ENCODE measurements at places on chromosomes 7 and 10. TPM values are rescaled to one million over a fixed set of nuclear protein-coding genes. Genes with fewer than 3 reads are reported as not detected.
A peak's percentile ranks its signal among the peaks of the same experiment; 100 is the strongest.

DNA sequence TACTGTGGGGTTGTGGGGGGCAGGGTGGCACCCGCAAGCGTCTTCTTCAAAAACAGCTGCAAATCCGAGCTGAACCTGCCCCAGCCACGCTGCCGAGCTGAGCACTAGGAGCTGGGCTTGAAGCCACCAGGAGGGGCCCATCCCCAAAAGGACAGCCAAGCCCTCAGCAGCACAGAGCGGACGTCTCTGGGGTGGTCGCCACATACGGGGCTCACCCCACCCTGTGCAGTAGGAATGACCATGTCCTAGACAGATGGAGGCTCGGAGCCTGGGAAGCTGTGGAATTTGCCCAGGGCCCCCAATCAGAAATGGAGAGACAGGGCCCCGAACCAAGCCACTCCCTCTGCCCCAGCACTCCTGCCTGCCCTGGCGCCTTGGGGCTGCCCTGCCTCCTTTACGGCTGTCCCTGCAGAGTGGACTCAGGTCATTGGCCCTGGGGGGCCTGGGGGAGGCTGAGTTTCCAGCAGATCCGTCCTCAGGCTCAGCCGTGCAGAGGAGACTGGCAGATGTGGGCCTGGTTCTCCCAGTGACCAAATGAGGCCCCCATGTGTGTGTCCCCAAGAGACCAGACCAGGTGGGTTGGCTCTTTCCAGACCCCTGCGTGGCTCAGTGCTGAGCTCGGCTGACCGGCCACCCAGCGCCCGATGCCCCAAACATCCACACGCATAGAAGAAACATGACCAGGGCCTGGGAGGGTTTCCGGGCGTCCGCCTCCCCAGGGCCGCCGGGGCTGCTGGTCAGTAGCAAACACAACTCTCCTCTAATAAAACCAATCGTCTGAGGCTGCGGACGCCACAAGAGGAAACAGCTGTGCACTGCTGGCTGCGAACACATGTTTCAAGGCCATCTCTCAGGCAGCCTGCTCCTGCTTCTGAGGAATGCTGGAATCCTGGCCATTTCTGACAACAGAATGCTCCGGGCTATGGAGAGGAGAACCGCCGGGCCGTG is 54.9 kb downstream of the PDGFA start:
- no peak for DNase-seq
- no peak overlapping the region for H3K27ac ChIP-seq
- no peaks in the 10 kb centered on the region for H3K27me3 ChIP-seq
- no peaks in the 10 kb centered on the region for H3K36me3 ChIP-seq
- H3K4me1 ChIP-seq, result no peaks in the 10 kb centered on the region

DNA sequence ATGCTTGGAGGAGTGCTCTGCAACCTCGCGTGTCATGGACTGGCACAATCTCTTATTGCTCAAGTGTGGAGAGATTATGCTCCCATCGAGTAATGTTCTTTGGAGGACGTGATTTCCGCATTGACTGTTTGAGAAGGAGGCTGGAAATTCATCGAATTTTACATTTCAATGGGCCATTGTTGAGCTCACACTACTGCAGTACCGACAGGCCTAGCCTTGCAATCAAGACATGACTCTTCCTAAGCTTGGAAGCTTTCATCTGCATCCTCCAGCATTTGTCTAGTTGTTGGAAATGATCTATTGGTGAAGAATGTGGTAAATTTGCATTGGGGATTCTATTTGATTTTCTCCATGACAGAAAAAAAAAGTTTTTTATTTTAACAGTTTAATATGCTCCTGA is 156.8 kb downstream of the FZD1 start:
- no peaks in the 10 kb centered on the region for H3K27me3 ChIP-seq
- DNase-seq, result no peak
- H3K27ac ChIP-seq, result no peak overlapping the region

DNA sequence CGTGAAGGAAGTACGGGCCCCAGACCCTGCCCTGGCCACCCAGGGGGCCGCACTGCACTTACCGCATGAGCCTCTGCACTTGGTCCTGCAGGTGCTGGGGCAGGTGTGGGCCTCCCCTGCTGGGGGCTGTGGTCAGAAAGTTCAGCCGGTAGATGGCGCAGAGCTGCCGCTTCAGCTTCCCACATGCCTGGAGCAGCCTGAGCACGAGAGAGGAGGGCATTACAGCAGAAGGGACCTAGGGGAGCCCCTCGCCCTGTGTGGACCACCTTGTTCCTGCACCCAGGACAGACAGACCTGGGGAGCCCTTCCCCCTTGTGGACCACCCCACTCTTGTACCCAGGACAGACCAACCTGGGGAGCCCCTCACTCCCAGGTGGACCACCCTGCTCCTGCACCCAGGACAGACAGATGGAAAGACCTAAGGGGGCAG is 8.7 kb upstream of the PYROXD2 start:
- no peak overlapping the region for H3K27ac ChIP-seq
- no peak for DNase-seq
- no peaks in the 10 kb centered on the region for H3K27me3 ChIP-seq
- peaks cover 6% of the 10 kb centered on the region for H3K36me3 ChIP-seq

- DNase-seq, result no peak
- H3K4me3 ChIP-seq, result no peak overlapping the region
- no peak overlapping the region for H3K27ac ChIP-seq
- no peaks in the 10 kb centered on the region for H3K36me3 ChIP-seq
- no peaks in the 10 kb centered on the region for H3K27me3 ChIP-seq
Measured at GRCh38 chr7:79740076-79740475, 286.6 kb upstream of the MAGI2 start.

- DNase-seq, result no peak
- H3K4me3 ChIP-seq, result peak overlapping the region; percentile 76
- H3K27ac ChIP-seq, result peak overlapping the region; percentile 26
- H3K4me1 ChIP-seq, result no peaks in the 10 kb centered on the region
Measured at GRCh38 chr10:128150561-128150960, 24.3 kb upstream of the MKI67 start.

The LIPM gene
- total RNA-seq, result not detected

Measured in Panc1 (cell line).